ENCODE measurements at places on chromosomes 3 and 15.

DNA sequence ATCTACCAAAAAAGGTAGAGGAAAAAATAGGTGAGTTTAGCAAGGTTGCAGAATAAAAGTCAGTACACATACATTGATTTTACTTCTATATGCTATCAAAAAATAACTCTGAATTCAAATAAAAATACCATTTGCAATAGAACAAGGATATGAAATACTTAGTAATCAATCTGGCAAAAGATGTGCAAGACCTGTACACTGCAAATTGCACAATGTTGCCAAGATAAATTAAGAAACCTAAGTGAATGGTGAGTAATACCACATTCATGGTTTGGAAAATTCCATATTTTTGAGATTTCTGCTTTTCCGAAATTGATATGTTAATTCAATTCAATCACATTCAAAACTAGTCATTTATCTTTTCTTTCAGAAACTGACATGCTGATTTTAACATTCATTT lies 464.8 kb downstream of the EPHA3 start:
- DNase-seq, result no peak

GRCh38 chr15:85149465-85150129 lies 167.9 kb downstream of the PDE8A start:
- no peak for DNase-seq

- DNase-seq, result no peak
Observed at GRCh38 chr3:153624310-153625030, 462.4 kb downstream of the RAP2B start.

GRCh38 chr15:63915873-63916771 lies 82.4 kb upstream of the HERC1 start:
- DNase-seq, result no peak

- no peak for DNase-seq
Observed at GRCh38 chr15:27973886-27974285, 125.2 kb downstream of the OCA2 start.

GRCh38 chr3:87674397-87675161 lies 384.2 kb downstream of the CGGBP1 start:
- DNase-seq, result no peak

GRCh38 chr3:38507120-38507519 lies 11.0 kb downstream of the EXOG start:
- no peak for DNase-seq

DNA sequence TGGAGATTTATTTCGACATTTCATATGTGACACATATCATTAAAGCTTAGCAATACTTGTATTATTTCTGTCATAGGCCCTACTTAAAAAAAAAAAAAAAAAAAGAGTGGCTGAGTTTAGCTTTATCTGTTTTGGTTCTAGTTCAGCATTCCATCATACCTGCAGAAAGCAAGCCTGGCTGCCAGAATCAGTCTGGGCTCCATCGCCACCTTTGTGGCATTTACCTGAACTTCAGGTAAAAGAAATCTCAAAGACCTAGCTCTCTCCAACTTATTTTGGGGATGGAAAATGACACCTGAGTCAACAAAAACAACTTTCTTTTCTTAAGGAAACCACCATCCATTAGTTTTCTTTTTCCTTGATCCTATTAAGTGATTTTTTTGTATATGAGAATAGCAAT lies 82.1 kb downstream of the NEK10 start:
- no peak for DNase-seq

GRCh38 chr15:78682693-78683410 lies 41.8 kb upstream of the CHRNB4 start:
- no peak for DNase-seq

DNA sequence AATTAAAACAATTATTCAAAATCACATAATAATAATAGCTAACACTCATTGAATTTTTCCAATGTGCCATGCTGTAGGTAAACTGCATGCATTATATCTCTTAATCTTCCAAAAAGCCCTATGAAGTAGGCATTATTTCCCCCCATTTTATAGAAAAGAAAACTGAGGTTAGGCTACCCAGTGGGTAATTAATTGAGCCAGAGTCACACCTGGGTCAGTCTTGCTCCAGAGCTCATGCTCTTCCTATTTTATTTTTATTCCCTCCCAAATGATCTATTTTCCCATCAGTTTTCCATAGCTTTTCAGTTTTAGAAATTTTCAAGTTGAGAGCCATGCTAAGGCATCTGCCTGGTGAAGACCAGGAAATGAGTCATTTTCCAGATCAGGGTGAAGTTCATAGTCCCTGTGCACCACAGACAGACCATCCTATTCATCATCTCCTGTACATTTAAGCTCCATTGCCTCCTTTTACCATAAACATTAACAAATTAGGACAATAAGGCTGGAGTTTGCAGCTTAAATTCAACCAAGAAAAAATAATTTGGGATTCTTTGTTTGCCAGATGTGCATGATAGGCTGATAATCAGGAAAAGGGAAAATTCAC lies 417.3 kb downstream of the OTOL1 start:
- peak; percentile 87 for DNase-seq

- DNase-seq, result peak; percentile 32
Observed at GRCh38 chr3:134640872-134641470, 9.9 kb downstream of the KY start.

- DNase-seq, result no peak
Observed at GRCh38 chr3:56747150-56747549, 54.6 kb downstream of the ARHGEF3 start.

GRCh38 chr3:87260270-87260669 lies 16.1 kb downstream of the POU1F1 start:
- peak; percentile 64 for DNase-seq

Measured in mesenchymal stem cell (in vitro differentiated cells and primary cell).